Activated naive CD8-positive, alpha-beta T cell treated with anti-CD3 and anti-CD28 coated beads, Interleukin-2, amount 50 U/mL, for 24 hours (primary cell): ENCODE measurements at places on chromosomes 2 and 18.
A peak's percentile ranks its signal among the peaks of the same experiment; 100 is the strongest.

DNA sequence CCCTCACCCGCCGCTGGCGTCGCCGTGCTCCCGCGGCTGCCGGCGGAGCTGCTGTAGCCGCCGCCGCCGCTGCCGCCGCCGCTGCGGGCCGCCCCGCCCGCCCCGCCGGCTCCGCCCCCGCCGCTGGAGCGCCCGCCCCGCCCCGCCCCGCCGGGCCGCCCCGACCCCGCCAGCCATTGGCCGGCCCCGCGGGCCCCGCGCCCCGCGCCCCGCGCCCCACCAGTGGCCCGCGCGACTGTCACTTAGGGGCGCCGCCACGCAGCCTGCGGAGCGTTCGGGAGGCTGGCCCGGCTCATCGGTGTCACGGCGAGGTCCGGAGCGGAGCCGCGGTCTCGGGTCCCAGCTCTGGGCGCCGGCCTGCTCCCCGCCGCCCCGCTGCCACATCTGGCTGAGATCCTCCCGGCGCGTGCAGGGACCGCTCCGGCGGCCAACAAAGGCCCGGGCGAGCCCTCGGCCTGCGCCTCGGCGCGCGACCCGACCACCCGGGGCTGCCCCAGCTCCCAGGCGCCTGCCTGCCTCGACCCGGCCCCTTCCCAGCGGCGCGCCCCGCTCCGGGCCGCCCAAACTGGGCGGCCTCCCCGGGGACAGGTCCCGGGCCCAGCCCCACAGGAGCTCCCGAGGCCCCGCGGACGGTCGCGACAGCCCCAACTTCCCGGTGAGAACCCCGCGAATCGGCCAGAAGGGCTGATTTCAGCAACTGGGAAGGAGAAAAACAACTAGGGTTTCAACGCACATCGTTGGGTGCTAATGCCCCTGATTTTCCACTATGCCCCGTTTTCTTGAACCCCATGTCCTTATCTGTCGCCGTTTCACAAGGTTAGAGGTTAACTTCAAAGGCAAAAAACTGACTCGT is at the start of gene MGAT4A:
MGAT4A (minus strand) TSS at position 92 of the 853 bp plus-strand sequence. CDS start 4,800 bp downstream, outside the sequence.
- DNase-seq: peak; percentile 78
- H3K4me1 ChIP-seq: peaks cover 70% of the 10 kb centered on the region
- peak within 1 kb of the TSS; percentile 89 for H3K4me3 ChIP-seq

- DNase-seq: no peak
- no peak overlapping the region for H3K27ac ChIP-seq
- H3K27me3 ChIP-seq: no peaks in the 10 kb centered on the region
- no peak overlapping the region for H3K4me3 ChIP-seq
Measured at GRCh38 chr2:18926631-18927524, 337.5 kb upstream of the NT5C1B start.

DNA sequence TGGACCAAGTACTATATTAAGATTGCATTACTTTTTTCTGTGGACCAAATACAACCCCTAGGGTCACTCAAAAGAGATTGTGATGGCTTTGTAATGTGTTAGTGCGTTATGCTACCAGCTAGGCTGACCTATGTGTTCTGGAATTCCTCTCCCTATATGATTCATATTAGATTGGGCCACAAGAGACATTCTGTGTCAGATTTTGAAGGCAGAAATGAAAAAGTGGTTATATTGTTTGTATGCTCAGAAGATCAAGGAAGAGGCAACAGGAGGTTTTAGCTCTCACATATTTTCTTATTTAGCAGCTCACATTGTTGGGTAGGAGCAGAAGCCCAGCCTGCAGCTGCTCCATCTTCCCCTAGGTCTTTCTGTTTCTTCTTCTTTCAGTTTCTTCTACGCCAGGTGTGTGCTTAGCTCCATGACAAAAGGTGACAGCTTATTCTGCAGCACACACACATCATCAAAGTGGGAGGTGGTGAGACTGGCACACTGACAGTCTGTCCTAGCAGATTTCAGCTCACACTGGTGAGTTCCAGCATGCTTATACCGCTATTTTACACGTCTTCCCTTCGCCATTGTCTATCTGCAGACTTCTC is 156.8 kb upstream of the UBE2E3 start:
- H3K4me3 ChIP-seq: no peak overlapping the region
- no peaks in the 10 kb centered on the region for H3K36me3 ChIP-seq
- DNase-seq: no peak
- H3K27ac ChIP-seq: no peak overlapping the region
- no peaks in the 10 kb centered on the region for H3K4me1 ChIP-seq
- H3K27me3 ChIP-seq: peaks cover 4% of the 10 kb centered on the region

DNA sequence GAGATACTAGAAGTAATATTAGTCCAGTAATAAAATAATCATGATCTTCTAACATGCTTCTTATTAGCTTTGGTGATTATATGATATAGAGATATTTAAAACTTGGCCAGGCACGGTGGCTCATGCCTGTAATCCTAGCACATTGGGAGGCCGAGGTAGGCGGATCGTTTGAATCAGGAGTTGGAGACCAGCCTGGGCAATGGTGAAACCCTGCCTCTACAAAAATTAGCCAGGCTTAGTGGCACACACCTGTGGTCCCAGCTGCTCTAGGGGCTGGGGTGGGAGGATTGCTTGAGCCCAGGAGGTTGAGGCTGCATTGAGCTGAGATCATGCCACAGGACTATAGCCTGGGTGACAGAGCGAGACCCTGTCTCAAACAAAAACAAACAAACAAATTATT is 87.0 kb downstream of the WDR7 start:
- H3K27ac ChIP-seq: no peak overlapping the region
- H3K4me1 ChIP-seq: peaks cover 9% of the 10 kb centered on the region
- peaks cover 16% of the 10 kb centered on the region for H3K36me3 ChIP-seq
- H3K27me3 ChIP-seq: no peaks in the 10 kb centered on the region
- no peak overlapping the region for H3K4me3 ChIP-seq
- no peak for DNase-seq

DNA sequence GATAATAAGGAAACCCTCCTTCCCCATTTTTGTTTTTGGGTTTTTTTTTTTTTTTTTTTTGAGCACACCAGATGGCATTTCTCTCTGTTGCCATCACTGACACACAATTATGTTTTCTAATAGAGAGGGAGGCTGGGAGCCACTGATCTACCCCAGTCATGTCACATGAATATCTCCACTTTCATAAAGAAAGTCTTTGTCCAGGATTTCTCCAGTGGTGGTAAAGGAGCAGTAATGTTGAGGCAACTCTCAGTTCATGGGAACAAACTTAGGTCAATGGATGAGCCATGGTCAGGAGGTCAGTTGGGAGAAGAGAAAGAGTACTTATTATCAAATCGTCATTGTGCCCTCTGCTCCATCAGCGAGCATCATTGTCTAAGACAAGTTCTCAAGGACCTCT is 603.7 kb downstream of the ARHGAP15 start:
- H3K27me3 ChIP-seq: no peaks in the 10 kb centered on the region
- DNase-seq: no peak
- H3K36me3 ChIP-seq: peaks cover 2% of the 10 kb centered on the region
- peaks cover 38% of the 10 kb centered on the region for H3K4me1 ChIP-seq
- H3K27ac ChIP-seq: no peak overlapping the region
- no peak overlapping the region for H3K4me3 ChIP-seq

DNA sequence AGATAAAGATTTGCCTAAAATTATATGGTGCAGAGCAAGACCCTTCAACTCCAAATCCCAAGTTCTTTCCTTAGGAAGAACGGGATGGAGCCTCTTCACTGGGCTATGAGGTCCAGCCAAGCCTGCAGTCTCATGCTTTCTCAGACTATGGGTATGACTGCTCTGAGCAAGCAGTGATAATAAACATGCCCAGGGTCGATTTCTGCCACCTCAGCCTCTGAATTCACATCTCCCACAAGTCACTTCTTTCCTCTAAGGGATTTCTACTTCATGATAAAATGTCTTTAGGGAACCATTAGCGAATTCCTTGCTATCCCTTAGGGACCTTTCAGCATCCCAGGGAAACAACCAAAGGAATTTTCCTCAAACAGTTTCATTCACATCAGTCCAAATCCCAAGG is 94.8 kb downstream of the GFPT1 start:
- no peak for DNase-seq
- no peaks in the 10 kb centered on the region for H3K4me1 ChIP-seq
- no peaks in the 10 kb centered on the region for H3K36me3 ChIP-seq
- H3K4me3 ChIP-seq: no peak overlapping the region

GRCh38 chr18:42611134-42611533 is 504.4 kb downstream of the RIT2 start:
- H3K36me3 ChIP-seq: no peaks in the 10 kb centered on the region
- H3K4me1 ChIP-seq: no peaks in the 10 kb centered on the region
- H3K27me3 ChIP-seq: no peaks in the 10 kb centered on the region
- H3K4me3 ChIP-seq: no peak overlapping the region
- DNase-seq: no peak
- no peak overlapping the region for H3K27ac ChIP-seq

DNA sequence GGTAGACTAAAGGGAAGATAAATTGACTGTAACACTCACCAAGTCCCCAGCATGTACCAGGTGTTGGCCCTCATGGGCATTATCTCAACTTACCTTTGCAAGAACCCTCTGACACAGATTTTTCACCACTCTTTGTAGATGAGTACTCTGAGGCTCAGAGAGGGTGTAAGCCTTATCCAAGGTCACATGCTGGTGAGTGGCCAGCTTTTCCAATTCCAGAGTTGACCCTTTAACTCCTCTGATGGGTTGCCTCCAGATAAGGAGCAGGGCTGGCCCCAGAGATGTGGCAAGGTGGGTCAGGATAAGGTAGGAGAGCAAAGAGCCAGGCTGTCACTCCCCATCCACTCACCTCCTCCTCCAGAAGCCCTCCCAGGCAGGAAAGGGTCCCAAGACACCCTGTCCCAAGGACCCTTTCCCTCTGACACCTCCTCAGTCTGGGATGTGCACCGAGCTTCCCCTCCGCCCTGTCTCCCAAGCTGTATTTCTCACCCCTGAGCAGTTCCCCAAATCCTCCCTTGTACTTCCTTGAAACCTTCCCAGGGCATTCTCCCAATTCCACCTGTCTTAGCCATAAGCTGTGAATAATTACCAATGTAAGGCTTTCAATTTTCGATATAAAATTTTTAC is 165.9 kb downstream of the ZFP36L2 start:
- H3K4me3 ChIP-seq: no peak overlapping the region
- H3K27ac ChIP-seq: no peak overlapping the region
- peaks cover 3% of the 10 kb centered on the region for H3K27me3 ChIP-seq
